Stimulated activated CD4-positive, alpha-beta T cell treated with anti-CD3 and anti-CD28 coated beads, Interleukin-4, amount 100 ng/mL, for 4 hours (primary cell): ENCODE measurements at places on chromosomes 6 and 20.

DNA sequence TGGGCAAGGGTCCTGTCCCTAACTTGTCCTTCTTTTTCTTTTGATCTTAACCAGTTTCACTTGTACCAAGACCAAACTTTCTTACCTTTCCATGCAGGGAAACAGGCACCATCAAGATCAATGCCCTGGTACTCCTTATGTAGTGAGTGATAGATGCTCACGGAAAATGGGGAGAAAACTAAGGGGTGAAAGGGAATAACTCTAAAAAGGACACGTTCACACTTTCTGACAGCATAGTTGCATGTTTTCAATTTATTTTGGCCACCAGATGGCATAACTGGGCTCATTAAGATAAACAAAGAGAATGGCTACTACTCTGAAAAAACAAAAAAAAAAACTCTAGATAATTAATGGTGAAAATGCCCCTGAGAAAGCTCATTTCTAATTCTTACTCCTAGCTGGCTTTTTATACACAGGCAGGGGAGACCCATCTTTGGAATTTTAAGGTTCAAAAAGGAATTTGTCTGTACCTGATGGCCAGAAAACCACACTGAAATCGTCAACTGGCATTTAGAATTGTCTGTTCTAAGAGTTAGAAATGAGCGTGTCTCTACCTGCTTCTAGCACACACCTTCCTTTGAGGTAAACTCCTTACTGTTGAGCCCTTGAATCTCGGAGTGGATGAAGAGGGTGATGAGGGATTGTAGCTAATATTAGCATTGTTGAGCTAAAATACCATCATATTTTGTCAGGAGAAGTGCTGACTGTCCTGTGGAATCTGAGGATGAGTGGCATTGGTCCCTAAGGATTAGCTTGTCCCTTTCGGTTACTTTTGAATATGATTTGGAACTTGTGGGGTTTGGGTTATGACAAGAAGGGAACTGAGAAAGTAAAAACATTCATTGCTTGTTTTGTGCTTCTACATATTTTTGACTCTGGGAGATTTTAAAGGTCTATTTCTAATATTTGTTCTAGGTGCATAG lies 62.2 kb upstream of the DDR1 start:
- DNase-seq: no peak

GRCh38 chr20:48619126-48620101 lies 208.4 kb downstream of the PREX1 start:
- no peak for DNase-seq

GRCh38 chr6:38282911-38283310 lies 356.8 kb downstream of the BTBD9 start:
- DNase-seq: no peak

GRCh38 chr20:54622333-54623295 lies 147.2 kb downstream of the DOK5 start:
- DNase-seq: no peak
